Body of pancreas (tissue), 4 donors: ENCODE measurements at places on chromosomes 2 and 18. TPM values are rescaled to one million over a fixed set of nuclear protein-coding genes. Genes with fewer than 3 reads are reported as not detected.

ELOA2 gene
- total RNA-seq, result not detected

MBP gene
- total RNA-seq, result 17.4 TPM

IL37 gene
- not detected for total RNA-seq

MC5R gene
- not detected for total RNA-seq

TMEM200C gene
- total RNA-seq, result 0.78 TPM

ASB1 gene
- total RNA-seq, result 6.6 TPM

DNA sequence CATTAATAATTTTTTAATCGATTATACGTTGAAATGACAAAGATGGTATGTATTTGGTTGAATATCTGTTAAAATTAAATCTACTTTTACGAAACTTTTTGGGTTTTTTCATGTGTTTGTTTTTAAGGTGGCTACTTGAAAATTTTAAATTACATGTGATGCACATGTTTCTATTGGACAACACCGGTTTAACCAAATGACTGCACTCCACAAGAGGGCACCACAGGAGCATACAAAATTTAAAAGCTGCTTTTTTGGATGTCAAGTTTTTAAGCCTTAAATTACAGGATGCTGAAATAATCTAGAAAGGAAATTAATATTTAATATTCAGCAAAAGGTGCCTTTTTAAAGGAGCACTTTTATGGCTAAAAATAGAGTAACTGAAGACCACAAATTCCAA is 98.7 kb downstream of the ACVR1 start:
- H3K4me1 ChIP-seq, result peaks cover 14% of the 10 kb centered on the region
- peak; percentile 65 for DNase-seq
- no peak overlapping the region for H3K4me3 ChIP-seq
- peaks cover 4% of the 10 kb centered on the region for H3K36me3 ChIP-seq
- H3K27me3 ChIP-seq, result no peaks in the 10 kb centered on the region

DNA sequence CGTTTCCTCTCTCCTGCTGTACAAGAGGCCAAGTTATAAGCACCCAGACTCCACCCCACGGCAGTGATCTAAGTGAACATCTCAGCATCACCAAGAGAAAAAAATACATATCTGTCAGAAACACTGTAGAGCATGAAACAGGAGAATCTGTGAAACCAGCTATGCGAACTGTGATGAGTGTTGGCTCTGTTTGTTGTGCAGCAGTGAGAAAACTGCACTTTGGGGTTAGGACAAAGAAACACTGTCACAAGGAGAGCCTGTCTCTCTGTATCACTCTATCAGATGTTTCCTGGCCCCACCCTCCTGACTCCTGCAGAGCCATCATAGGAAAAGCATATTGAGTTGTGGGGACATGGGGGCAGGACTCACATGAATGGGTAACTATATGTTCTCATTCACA is 87.1 kb downstream of the LAMA3 start:
- H3K27me3 ChIP-seq, result no peaks in the 10 kb centered on the region
- H3K36me3 ChIP-seq, result no peaks in the 10 kb centered on the region
- no peak overlapping the region for H3K4me3 ChIP-seq
- no peak for DNase-seq

- no peak for DNase-seq
- no peak overlapping the region for H3K4me3 ChIP-seq
- H3K4me1 ChIP-seq, result peaks cover 6% of the 10 kb centered on the region
- H3K27ac ChIP-seq, result no peak overlapping the region
- H3K36me3 ChIP-seq, result no peaks in the 10 kb centered on the region
- H3K27me3 ChIP-seq, result no peaks in the 10 kb centered on the region
These were observed 97.9 kb upstream of the CYRIA start for GRCh38 chr2:16763493-16763899.

DNA sequence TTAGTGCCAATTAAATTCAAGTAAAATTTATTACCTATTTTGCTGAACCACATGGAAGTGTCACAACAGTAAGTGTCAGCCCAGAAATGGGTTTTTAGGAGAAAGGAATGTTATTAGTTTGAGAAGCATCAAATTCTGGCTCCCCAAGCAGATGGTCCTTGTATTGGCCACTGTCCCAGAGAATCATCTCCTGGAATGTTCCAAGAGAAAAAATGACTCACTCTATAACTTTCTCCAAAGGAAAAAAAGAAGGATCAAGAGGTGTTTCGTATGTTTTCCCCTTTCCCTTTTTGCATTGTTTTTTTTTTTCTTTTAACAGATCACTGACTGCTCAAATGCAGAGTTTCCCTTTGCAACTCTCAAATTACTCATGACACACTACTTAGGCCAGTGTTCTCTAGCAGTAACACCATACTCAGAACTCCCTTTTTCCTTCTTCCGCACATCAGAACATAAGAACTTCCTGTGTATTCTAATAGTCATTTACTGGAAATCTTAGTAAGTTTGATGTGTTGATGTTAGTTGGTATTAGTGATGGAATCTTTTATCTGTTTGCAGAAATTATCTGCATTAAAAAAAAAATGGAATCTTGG is 390.3 kb downstream of the GPD2 start:
- DNase-seq, result no peak
- H3K4me3 ChIP-seq, result no peak overlapping the region
- H3K4me1 ChIP-seq, result no peaks in the 10 kb centered on the region
- H3K36me3 ChIP-seq, result no peaks in the 10 kb centered on the region
- no peak overlapping the region for H3K27ac ChIP-seq
- no peaks in the 10 kb centered on the region for H3K27me3 ChIP-seq

- DNase-seq, result no peak
- H3K36me3 ChIP-seq, result no peaks in the 10 kb centered on the region
- H3K4me3 ChIP-seq, result no peak overlapping the region
- H3K27me3 ChIP-seq, result no peaks in the 10 kb centered on the region
These were observed 98.6 kb downstream of the INSIG2 start for GRCh38 chr2:118186858-118187254.

DNA sequence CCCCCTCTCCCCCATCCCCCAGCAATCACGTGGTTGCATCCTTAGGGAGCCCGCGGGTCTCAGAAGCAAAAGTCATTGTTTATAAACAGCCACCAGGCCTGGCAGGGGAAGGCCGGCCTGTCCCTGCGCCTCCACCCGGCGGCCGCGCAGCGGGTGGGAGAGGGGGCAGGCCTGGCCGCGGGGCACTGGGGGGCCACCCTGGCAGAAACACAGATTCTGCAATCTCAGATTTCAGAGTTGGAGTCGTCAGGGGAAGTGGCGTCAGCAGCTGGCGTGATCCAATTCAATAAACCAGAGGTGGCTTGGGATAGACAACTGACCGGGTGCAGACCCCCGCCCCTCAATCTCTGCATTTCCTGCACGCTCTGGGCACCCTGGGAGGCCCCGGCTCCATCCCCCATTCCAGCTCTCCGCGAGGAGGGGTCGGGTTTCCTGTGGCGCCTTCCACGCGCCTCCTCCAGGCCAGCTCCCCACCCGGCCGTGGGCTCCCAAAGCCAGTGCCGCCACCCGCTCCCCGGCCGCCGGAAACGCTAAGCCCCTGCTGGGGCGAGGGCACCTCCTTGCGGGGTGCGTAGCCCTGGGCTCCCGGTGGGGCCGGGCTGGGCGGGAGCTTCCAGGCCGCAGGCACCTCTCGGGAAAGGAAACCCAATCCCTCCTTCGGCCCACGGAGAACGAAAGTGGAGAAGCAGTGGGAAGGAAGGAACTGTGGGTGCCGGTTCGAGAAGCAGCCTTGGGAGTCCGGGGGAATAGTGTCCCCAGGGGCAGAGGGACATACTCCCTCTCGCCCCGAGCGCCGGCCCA is 1.1 kb downstream of the BIN1 start:
- H3K27me3 ChIP-seq, result no peaks in the 10 kb centered on the region
- peak; percentile 30 for DNase-seq
- H3K27ac ChIP-seq, result peak overlapping the region; percentile 85
- H3K36me3 ChIP-seq, result no peaks in the 10 kb centered on the region

GRCh38 chr18:70781860-70782453 is 493.1 kb downstream of the SOCS6 start:
- no peaks in the 10 kb centered on the region for H3K27me3 ChIP-seq
- DNase-seq, result peak; percentile 65
- H3K4me3 ChIP-seq, result no peak overlapping the region
- H3K27ac ChIP-seq, result no peak overlapping the region
- H3K4me1 ChIP-seq, result no peaks in the 10 kb centered on the region

DNA sequence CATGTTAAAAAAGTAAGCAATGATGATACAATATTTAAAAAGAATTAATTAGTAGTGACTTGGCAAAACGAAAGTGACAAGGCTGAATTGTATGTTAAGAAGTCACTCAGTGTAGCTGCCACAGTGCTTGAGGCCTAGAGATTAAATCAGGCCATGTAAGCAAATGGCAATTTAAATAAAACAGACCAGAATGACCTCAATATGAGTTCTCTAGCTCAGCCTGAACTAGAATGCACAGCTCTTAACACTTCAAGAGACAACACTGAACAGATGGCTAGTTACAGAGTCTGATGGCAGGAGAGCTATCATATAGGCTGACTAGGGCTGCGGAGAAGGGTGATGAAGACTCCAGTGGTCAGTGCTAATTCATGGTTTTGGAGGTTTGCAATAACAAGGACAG is 117.9 kb upstream of the ZBTB14 start:
- no peaks in the 10 kb centered on the region for H3K27me3 ChIP-seq
- H3K4me1 ChIP-seq, result peaks cover 3% of the 10 kb centered on the region
- H3K36me3 ChIP-seq, result no peaks in the 10 kb centered on the region
- no peak overlapping the region for H3K4me3 ChIP-seq

GRCh38 chr2:218896501-218897393 is 16.1 kb downstream of the WNT10A start:
- no peaks in the 10 kb centered on the region for H3K36me3 ChIP-seq
- no peak overlapping the region for H3K27ac ChIP-seq
- DNase-seq, result peak; percentile 23
- peaks cover 6% of the 10 kb centered on the region for H3K27me3 ChIP-seq
- H3K4me3 ChIP-seq, result no peak overlapping the region

DNA sequence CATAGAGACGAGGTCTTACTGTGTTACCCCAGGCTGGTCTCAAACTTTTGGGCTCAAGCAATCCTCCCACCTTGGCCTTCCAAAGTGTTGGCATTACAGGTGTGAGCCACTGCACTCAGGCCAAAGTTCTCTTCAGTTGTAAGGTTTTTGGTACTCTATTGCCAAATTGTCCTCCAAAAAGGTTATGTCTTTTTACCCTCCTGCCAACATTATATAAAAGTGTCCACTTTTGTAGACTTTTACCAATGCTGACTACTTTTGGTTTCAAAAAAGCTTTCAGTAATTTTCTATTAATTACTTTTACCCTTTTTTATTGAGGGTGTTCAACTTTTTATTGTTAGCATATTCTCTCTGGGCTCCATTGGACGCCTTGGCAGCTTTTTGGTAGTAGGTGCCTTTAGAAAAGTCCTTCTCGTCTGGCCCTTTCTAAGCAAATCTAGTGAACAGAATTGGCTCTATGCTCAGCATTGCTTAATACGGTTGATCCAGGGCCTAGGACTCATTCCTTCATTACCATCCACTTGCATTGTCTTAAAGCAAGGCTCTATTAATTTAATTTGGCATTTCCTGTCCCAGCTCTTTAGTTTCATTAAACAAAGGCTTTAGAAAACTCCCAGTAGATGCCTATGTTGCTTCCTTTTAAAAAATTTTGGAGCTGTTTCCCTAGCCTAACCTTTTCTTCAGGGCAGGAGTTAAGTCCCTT is 16.7 kb upstream of the IL1A start:
- no peak overlapping the region for H3K27ac ChIP-seq
- no peak for DNase-seq

- no peaks in the 10 kb centered on the region for H3K36me3 ChIP-seq
- no peaks in the 10 kb centered on the region for H3K4me1 ChIP-seq
- no peak overlapping the region for H3K27ac ChIP-seq
- no peak overlapping the region for H3K4me3 ChIP-seq
These were observed 36.0 kb upstream of the FAHD2A start for GRCh38 chr2:95366514-95366913.

DNA sequence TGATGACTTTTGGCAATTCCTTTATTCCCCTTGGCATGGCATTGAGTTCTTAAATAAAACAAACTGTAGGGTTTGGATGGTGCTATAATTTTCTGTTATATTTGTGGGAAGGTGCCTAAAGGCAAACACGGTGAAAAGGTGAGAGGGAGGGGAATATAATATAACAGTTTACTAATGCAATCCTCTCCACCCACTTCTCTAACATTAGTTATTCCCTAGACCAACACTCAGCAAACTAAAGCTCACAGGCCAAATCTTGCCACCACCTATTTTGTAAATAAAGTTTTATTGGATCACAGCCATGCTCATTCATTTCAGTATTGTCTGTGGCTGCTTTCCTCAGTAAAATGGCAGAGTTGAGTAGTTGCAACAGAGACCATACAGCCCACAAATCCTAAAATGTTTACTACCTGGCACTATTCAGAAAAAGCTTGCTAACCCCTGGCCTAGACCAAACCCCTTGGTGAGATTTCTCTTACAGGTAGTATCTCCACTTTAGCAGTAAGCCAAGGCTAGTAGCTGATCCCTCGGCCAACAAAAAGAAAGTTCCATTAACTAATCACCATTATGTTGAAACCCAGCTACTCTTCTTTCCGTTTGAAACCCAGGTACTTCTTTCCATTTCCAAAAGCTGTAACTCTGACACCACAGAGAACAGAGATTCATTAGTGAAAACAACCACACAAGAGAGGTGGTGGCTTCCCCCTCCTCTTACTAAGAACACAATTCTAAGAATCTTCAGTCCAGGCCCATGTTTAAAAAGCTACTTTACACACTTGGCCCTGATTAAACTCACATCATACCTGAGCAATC is 136.1 kb upstream of the CHAC2 start:
- no peaks in the 10 kb centered on the region for H3K27me3 ChIP-seq
- H3K4me1 ChIP-seq, result no peaks in the 10 kb centered on the region
- no peak overlapping the region for H3K27ac ChIP-seq
- no peaks in the 10 kb centered on the region for H3K36me3 ChIP-seq
- no peak for DNase-seq

DNA sequence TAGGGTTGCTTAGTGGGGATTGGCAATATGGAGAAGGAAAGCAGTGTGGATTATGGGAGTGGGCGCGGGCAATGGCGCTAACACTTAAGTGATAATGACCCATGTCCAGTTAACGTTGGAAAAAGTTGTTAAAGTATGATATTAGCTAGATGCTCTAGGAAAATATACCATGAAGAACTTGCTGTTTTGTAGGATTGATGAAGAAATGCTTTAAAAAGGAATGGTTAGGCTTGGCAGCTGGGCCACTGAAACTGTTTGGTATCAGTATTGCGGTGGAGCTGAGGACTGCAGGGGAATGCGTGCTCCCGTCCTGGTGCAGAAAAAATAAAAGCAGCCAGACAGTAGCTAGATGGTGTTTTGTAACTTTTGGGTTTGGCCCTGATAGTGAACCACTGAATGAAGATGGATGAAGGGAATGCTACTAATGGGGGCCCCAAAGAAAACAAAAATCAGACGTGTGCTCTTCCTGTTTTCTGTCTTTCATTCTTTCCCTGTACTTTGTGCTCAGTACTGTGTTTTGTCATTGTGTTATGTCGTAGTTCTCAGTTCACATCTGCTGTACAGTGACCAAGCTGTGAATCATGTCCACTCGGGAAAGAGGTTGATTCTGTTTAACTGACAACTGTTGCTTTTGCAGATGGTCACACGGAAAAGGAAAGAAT is 999 bp downstream of the INSIG2 start:
- H3K27me3 ChIP-seq, result no peaks in the 10 kb centered on the region
- peak overlapping the region; percentile 75 for H3K4me3 ChIP-seq
- no peaks in the 10 kb centered on the region for H3K36me3 ChIP-seq
- peak; percentile 49 for DNase-seq
- peaks cover 67% of the 10 kb centered on the region for H3K4me1 ChIP-seq
